KBM-7 (cell line): ENCODE measurements at places on chromosomes 4 and X.

DNA sequence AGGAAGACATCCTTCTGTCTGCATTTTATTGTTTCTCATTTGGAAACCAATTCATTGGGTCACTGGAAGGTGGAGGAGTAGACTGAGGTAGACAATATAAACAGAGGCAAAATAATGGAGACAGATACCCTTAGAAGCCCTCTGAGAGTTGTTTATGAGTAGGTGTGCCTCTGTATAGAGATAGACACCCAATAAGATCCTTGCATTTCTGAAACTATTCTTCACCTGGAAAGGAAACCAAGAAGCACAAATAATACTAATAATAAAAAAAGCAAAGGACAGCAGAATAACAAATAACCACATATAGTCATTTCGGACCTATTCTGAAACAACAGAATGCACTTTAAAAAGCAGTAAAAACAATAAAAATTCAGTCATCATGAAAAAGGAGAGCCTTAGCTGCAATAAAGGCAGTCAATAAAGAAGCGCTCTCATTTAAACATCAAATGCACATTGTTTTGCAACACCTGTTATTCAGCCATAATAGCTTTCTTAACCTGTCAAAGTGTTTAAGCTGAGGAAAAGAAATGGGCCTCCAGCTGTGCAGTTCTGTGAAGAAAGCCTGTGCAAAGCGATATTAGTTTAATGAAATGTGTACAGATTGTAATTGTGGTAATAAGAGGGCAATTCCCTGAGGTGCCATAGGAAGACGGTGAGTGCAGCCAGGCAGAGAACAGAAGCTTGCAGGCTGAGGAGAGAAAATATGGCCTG lies 904.2 kb downstream of the STPG2 start:
- DNase-seq: no peak

DNA sequence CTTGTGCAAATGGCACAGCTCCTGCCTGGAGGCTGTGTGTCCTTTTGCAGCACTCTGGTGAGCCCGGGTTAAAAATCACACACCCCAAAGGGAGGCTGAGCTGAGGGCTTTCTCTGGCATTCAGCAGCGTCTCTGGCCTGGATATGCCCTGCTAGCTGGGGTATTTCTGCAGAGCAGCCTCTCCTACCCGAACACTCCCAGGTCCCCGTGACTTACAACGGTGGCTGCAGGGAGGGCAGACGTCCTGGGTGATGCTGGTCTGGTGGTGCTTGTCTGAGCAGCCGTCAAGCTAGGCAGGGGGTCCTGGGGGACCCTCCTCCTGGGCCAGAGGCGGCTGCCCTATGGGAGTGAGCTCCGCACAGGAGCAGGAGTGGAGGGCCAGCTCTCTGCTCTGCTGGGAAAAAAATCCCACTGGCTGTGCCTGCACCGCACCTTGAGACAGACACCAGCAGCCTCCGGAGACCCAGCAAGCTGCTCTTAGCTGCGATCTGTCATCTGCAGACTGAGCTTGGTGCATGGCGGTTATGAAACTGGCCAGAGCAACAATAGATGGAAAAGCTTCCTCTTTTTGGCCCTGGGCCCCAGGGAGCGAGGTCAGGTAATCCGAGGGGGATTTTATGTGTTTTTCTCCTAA lies 41.3 kb upstream of the ASMTL start:
- DNase-seq: peak; percentile 89

GRCh38 chr4:76002176-76002575 lies 5.1 kb downstream of the CXCL9 start:
- peak; percentile 68 for DNase-seq

GRCh38 chr4:102308032-102308799 lies 37.1 kb downstream of the SLC39A8 start:
- peak; percentile 9 for DNase-seq

DNA sequence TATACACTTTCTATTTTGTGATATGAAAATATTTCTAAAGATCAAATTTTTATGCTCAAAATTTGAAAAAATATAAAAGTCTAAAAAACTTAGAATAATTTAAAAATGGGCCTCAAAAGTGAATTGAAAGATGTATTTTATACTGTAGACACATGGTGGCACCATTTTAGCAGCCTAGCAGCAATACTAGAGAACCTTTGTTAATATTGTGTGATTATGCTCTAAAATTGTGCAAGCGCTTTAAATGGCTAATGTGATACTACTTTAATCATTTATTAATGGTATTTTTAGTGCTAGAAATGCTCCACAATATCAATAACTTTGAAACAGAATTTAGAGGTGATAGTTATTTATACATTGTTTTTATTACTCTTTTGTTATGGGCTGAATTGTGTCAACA lies 3.7 kb upstream of the GUF1 start:
- no peak for DNase-seq

- DNase-seq: no peak
Observed at GRCh38 chr4:66252291-66252690, 582.0 kb upstream of the EPHA5 start.

- DNase-seq: peak; percentile 50
Observed at GRCh38 chrX:15903186-15903681, 48.6 kb upstream of the AP1S2 start.

DNA sequence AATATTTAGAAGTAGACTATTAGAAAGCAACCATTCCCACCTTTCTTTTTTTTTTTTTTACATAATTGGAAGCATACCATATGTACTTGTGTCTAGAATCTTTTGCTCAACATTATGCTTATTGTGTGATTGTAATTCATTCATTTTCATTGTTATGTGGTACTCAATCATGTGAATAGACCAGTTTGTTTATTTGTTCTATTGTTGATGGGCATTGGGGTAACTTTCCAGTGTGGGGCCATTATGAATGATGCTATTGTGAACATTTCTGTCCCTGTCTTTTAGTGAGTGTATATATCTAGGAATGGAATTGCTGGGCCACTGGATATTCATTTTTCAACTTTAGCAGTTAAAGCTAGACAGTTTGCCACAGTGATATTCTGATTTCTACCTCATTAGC lies 62.5 kb upstream of the MCUB start:
- DNase-seq: no peak

DNA sequence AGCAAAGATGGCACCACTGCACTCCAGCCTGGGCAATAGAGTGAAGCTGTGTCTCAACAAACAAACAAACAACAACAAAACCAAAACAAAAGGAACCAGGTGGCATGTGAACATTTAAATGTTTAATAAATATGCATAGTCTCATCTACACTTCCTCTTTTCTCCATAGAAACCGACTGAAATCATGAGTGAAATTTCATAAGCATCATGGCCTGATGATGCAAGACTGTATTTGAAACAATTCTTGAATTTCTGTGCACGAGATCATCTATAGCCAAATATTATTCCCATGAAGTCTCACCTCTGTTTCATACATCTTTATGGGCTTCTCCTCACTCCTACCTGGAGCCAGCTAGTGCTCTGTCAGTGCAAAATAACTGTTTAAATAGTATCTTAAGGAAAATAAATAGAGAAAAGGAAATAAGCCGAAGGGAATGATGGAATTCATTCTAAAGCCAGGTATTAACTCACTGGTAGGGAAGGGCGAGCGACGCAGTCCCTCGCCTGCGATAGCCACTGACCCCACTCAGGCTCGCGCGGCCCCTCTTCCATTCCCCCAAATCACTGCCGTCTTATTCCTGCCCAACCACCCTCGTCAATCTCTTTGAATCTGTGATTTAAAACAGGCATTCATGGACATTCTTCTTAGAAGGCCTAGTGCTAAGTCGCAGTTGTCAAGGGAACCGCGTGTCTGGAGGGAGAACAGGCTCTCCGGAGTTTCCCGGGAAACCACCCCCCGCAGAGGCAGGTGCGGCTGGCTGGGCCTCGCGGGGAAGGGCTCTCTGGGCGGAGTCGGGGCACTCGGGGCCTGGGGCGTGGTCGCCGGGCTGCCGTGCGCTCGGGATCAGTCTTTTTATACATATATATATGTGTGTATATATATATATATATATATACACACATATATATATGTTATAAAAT lies 52.4 kb upstream of the TRIM2 start:
- peak; percentile 47 for DNase-seq

- peak; percentile 28 for DNase-seq
Observed at GRCh38 chr4:4990857-4991540, 28.3 kb downstream of the CYTL1 start.

DNA sequence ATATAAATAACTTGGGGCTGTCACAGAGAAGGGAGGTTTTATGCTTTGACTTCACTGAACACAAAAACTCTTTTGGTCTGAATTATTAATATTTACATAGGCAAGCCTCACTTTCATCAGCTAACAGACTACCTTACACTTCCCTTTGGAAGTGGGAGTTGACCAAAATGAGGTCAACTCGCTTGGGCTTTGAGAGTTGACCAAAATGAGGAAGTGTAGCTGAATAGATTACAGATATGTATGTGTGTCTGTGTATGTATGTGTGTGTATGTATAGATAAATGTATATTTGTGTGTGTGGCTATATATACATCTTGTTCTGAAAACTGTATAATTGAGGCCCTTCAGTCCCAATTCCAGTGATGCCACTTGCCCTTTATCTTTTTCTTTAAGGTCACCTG lies 113.3 kb upstream of the IL13RA1 start:
- peak; percentile 79 for DNase-seq

DNA sequence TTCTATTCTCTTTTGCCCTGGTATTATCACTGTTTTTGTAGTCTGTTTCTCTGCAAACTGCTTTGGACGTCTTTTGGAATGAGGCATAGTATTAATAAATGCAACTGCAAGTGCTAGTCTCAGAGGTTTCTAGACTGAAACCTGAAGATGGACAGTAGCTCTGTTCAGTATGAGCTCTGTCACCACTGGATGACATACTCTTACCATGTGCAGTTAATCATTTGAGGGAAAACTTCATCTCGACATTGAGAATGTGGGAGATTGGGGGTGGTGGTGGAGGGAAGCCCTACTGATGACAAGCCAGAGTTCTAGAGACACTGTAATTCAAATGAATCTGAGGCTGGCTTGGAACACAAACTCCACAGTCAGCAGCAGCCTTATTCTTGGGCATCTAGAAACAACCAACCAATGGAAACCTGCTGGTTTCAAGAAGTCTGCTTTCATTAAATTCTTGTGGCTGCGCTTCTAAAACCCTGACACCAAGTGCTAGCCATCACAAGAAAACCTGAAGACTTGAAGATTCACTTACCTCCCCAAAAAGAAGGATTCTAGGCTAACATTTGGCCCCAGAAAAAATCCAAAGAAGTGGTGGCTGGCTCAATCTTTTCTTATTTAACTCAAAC lies 161.7 kb downstream of the RASL11B start:
- no peak for DNase-seq

DNA sequence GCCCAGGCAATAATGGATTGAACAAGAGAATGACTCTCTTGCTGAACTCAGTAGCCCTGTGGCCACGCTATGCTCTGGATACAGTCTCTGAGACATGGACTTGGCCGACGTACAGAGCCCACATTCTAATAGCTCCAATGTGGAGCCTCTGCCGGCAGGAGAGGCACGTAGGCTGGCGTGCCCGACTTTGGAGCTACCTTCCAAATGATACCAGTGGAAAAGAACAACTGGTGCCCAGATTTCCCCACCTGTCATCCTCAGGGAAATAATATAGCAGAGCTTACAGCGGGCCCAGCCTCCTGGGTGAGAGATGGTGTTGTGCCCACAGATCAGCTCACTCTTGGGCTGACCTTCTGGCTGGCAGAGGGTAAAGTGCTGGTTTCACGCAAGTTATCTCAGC lies 10.6 kb downstream of the NDP start:
- no peak for DNase-seq

DNA sequence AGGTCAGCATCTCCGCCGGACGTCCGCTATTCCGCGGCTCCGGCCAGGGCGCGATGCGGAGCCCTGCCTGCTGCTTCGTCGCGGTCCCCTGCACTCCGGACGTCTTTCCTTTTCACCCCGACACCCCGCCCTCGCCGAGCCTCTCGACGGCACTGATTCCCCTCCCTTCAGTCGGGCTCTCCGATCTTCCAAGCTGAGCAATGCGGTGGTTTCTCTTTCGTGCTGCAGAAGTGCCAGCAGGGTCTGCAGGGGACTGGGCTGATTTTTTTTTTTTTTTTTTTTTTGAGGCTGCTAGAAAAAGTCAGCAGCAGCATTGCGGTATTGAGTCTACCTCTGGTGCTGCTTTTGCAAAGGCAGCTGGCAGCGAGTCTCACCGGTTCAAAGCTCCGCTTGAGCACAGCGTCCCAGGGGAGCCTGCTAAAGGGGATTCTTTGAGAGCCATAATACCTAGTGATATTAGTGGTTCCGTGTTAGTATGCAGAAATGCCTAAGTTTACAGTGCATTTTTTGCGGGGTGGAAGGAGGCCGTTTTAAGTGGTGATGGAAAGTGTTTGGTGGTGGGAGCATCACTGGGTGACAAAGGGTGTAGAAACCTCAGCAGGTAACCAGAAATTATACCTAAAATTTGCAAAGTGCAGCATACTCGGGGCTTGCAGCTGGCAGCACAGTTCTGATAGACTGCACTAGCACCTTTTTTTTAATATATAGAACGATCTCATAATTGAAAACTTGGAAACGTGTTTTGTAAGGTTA lies 969 bp downstream of the STIM2 start:
- peak; percentile 73 for DNase-seq

GRCh38 chr4:99221980-99222379 lies 2.9 kb upstream of the ADH6 start:
- no peak for DNase-seq

GRCh38 chr4:110815950-110816349 lies 193.1 kb upstream of the PITX2 start:
- DNase-seq: no peak

DNA sequence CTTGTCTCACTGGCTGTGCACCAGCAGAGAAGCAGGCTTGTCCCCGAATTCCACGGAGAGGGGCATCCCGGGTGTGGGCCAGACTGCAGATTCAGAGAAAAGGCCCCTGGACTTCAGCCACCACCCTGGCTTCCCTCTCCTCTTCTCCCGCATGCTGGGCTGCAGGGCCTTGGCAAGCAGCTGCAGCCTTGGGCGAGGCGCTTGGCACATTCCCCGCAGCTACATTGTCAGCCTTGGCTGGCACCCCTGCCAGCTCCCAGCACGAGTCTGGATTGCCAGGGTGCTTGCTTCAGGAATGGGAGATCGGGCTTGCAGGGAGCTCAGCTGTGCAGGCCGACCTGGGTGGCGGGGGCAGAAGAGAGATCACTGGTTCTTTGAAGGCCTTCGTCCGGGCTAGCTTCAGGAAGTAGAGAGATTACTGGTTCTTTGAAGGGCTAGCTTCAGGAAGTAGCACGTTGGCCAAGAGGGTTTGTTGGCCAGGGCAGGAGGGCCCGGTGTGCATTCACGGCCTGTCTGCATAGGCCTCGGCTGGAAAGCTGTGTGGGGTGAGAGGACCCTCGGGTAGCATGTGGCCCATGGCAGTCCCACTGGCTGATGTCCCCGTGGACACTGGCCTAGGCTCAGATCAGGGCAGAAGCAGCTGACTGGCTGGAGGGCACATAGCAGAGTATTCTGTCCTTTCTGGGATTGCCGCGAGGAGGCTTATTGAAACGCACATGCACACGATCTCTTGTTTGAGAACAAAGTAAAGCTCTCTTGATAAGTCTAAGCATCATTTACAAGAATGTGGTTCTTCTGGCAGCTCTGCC lies 2.7 kb downstream of the ABCD1 start:
- DNase-seq: peak; percentile 31

- DNase-seq: no peak
Observed at GRCh38 chr4:137572647-137573046, 40.4 kb upstream of the PCDH18 start.

GRCh38 chr4:4856071-4857000 lies 3.1 kb upstream of the MSX1 start:
- no peak for DNase-seq

GRCh38 chr4:87147116-87147515 lies 73.3 kb downstream of the KLHL8 start:
- DNase-seq: no peak
